ENCODE measurements at places on chromosomes 16 and 17.

DNA sequence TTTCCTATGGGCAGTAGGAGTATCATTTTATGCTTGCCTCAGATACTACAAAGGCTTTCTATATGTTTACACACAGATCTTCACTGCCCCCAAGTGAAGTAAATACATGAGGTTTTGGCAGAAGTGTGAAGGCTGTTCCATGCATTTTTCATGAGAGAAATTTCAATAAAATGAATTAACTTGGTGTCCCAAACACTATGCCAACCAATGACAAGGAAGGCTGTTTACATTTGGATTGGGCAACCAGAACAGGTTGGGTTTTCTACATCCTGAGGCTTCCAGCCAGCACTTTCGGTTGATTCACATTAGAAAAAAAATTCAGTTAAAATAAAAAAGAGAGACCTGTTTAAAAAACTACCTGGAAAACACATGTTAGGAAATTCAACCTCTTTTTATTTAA is 625.4 kb downstream of the KCNJ2 start:
- no peak for DNase-seq

DNA sequence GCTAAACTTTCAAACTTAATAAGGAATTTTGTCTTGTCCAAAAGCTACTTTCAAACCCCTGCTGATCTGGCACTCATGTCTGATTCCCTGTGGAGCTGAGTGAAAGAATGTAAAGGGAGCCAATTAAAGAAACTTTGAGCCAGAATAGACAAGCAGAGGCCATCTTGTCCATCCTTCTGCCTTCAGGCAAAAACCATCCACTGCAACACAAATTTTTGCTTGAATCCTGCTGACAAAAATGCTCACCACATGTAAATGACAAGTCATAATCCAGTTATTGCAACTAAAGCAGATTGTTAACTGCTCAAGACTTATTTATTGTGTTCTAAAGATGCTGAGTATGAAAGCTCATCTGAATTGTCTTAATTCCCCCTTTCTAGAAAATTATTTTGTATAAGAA is 124.0 kb upstream of the HLF start:
- DNase-seq = no peak

DNA sequence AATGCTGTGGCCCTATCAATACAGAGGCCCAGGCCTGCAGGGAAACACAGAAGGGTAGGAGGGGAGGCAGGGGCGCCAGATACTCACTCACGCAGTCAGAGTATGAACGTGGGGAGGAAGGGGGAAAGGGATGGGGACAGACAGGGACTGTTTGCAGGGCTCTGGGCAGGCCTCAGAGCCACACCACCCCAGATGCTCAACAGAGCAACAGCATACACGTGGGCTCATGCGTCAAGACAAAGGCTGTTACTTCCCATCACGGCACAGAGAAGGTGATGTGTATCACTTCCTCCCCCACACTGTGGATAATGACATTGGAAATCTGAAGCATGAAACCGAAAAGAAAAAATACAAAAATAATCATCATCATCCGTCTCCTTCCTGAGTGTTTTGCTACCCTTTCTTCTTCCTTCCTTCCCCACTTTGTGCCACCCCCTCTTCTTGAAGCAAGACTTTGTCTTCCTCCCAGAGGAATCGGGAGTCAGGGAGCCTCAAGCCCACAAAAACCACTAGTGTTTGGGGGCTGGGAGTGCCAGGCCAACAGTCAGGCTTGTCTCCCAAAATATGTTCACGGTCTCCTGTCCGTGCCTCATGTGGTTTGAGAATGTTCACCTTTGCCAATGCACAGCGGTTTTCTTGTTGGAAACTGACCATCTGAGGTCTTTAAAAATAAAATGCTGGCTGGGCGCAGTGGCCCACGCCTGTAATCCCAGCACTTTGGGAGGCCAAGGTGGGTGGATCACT is 20.1 kb downstream of the SLC39A11 start:
- DNase-seq = no peak

- no peak for DNase-seq
Measured at GRCh38 chr17:48406936-48407567, 23.0 kb downstream of the SKAP1 start.

DNA sequence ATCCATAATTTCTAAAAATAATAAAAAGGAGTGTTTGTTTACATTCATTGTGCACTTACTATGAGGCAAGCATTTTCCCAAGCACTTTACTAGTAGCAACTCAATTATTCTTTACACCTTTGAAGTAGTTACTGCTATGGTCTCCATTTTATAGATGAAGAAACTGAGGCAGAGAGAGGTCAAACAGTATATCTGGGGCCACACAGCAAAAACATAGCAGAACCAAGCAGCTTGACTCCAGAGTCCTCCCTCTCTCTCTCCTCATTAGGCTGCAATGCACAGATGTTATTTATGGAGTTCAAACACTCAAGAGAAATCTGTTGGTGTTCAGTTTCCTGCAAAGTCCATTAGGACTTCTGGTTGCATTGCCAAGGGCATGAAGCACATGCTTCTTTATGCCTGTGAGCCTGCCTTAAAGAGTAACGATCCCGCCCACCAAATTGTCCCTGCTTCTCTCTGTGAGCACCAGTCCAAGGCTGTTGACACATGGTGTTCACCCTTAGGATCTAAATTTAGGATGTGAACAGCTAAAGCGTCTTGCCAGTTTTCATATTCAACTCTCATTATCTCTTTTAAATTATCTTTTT is 44.0 kb downstream of the GPRC5B start:
- no peak for DNase-seq

DNA sequence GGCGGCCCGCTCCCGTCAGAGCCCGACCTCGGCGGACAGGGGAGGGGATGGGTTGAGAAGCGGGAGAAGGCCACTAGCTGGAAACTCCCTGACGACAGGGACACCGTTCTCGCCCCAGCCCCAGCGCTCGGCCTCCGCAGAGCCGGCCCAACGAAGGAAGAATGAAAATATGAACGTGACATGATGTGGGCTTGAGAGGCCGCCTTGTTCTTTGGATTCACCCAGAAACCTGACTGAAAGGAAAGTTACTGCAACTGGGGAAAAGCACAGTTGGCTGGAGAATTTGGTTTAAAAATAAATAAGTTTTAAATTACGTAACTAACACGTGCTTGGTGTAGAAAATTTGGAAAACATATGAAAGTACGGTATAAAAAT is 21.1 kb downstream of the NPTX1 start:
- DNase-seq = no peak

DNA sequence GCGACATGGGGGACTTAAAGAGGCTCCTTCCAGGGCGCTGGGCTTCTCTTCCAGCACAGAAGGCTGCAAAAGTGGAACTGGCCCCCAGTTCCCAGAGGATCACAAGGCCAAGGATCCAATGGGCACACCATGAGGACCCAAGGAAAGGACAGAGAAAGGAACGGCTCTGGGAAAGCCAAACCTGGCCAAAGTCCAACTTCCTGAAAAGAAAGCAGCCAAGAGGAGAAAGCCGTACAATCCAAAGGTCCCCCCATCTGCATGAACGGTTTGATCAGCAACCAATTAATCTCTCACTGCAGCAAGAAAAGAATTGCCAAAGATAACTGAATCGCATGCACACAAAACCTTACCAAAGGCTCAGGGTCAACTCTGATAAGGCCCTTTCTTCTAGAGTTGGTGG is 19.8 kb upstream of the ICAM2 start:
- no peak for DNase-seq

GRCh38 chr16:471353-472198 is 46.1 kb downstream of the RAB11FIP3 start:
- DNase-seq = no peak

- DNase-seq = peak; percentile 90
Measured at GRCh38 chr17:48944515-48945260, at the start of gene SNF8. TSS of gene SNF8 (minus strand) at chr17:48944842. CDS start at chr17:48944734, 108 bp downstream.

GRCh38 chr17:34556384-34556783 is 23.0 kb upstream of the TMEM132E start:
- DNase-seq = no peak

DNA sequence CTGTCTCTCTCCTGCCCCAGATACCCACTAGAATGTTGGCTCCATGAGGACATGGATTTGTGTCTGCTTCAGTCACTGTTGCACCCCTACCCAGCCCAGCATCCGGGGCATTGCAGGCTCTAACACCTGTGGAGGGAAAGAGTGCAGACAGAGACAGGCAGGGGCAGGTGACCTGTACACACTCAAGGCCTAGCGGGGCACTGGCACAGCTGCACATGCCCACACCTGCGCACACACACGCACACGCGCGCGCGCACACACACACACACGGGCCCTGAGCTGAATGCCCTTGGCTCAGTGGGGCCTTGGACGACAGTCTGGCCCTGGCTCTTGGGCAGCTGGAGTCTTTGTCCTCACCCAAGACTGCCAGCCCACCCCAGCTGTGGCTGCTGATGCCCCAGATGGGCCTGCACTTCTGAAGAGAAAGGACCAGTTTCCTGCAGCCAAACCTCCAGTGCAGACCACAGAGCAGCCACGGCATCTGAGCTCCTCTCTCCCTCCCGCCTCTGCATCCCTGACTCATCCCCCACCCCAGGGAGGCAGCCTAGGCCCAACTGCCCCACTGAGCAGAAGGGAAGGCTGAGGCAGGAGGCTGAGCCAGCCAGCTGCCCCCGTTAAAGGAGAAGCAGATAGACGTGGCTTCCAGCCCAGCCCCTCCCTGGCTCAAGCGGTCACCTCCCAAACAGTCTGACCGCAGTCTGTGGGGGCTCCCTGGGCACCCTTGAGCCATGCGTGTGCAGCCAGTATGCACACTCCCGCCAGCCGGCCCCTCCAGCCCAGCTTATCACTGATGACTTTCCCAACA is 12.3 kb upstream of the RAI1 start:
- DNase-seq = no peak

DNA sequence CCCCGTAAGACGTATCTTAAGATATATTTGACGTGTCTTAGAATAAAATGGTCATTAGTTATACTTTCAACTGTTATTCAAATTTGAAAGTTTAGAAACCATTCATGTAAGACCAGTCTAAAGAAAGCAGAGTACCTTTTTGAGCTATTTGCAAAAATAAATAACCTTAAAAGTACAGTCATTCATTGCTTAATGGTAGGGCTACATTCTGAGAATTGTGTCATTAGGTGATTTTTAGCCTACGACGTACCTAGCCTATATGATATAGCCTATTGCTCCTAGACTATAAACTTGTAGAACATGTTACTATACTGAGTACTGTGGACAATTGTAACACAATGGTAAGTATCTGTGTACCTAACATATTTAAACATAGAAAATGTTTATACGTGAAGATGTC is 139.2 kb downstream of the PHKB start:
- DNase-seq = no peak

DNA sequence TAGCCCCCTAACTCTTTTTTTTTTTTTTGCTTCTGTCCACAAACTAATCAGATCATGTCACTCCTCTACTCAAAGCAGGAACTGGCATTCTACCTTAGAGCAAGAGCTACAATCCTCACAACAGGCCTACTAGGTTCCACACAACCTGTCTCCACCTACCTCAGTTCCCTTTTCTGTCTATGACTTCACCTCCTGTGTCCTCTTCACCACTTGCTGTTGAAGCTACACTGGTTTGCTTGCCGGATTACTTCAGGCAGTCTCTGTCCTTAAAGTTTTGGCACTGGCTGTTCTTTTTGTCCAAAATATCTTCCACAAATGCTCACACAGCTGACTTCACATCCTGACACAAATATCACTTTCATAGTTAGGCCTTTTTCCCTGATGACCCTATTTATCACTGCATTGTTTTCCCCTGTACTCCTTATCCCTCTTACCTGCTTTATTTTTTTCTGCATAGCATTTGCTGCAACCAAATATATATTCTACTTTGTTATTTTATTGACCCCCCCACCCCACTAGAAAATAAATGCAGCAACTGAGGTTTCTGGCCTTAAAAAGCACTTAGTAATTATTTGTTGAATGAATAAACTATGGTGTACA is 72.0 kb downstream of the KANSL1 start:
- no peak for DNase-seq
